Stimulated activated CD4-positive, alpha-beta T cell treated with anti-CD3 and anti-CD28 coated beads, Interleukin-2, amount 100 ng/mL, for 4 hours (primary cell): ENCODE measurements at places on chromosomes 5 and 9.

GRCh38 chr9:109972026-109972882 is 192.3 kb downstream of the PALM2AKAP2 start:
- DNase-seq = no peak

DNA sequence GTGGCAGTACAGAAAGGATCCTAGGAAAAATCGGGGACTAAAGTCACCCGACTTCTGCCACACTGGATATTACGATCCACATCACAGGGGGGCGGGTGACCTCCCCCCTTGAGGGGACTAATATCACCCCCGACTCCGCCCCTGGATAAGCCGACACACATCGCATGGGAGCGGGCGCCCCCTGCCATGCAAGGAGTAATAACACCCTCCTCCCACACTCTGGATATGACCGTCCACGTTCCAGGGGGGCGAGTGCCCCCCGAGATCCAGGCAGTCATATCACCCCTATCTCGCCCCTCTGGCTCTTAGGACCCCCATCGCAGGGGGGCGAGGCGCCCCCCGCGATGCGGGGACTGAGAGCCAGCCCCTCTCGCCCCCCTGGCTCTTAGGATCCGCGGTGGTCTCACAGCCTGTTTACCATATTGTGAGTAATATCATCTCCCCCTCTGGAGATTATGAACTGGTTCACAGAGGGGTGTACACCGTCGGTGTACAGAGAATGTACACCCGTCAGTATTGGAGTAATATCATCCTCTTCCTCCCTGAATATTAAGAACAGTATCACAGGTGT is 423.0 kb downstream of the DIRAS2 start:
- peak; percentile 11 for DNase-seq

DNA sequence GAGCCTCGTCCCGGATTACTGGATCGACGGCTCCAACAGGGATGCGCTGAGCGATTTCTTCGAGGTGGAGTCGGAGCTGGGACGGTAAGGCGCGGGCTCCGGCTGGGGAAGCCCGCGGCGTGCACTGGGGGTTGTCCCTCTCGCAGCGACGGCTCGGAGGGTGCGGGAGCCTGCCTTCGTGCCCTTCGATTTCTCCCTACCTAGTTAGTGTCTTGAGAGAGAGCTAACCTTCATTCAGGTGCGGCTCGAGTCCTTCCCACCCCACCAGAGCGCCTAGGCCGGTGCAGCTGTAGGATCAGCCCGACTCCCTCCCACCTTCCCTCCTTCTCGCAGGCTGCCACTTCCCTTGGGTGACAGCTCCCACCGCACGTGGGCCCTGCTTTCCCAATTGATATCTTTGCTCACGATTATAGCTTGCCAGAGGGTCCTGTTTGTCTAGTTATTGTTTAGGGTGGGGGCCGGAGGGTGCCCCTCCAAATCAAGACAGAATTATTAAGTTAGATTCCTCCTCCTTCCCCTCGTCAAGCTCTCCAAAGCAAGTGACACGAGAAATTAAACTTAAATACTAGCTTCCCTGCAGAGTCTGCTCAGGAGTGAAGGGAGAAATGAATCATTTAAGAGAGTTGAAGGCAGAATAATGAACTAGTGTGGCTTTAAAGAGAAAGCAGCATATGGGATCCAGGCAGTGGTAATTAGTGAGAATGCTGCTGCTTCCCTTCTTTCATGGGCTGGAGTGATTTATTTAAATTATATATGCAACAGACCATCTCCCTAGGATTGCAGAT is 569 bp downstream of the CAMK4 start:
- DNase-seq = no peak

DNA sequence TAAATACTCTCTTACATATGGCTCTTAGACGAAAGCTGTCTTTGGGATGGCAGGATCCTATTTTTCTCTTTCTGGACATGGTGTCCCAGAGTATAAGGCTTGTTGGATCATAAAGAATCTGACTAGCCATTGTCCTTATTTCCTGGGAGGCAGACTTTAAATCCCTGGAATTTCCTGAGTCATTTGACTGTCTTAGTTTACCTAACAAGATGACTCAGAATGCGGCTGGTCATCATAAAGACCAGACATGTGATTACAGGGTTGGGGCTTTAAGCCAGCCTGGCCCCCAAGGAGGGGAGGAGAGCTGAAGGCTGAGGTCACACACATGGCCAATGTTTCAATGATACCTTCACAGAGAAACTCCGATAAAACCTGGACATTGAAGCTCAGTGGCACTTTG is 37.2 kb downstream of the FAM240B start:
- DNase-seq = no peak

DNA sequence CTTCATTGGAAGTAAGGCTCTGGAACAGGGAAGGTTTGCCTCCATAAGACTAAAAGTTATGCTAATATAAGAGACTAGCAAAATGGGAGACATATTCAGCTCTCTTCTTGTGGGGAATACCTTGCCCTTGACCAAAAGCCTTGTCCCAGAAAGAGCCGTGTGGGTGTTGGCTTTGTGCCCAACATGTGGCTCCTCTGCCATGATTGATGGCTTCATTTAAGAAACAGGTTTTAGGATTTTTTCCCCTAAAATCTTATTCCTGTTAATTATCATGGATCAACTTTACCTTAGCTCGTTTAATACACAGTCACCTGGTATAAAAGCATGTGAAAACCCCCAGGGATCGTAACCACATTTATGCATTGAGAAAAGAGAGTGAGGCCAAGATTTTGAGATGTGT is 38.9 kb downstream of the DOCK8 start:
- DNase-seq = no peak

DNA sequence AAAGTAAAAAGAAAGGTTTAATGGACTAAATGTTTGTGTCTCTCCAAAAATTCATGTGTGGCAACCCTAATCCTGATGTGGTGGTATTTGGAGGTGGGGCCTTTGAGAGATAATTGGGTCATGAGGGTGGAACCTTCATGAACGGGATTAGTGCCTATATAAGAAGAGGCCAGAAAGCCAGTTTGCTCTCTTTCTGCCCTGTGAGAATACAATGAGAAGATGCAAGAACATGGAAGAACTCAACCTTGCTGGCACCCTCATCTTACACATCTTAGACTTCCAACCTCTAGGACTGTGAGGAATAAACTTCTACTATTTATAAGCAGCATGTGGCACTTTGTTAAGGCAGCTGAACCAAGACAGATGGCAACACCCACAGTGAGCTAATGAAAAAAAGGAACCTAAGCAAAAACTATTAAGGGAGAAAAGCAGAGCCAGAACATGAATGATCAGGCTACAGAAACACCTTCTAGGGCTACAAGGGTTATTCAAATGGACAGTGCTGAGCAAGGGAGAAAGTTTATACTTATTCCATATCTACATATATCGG is 159.5 kb downstream of the PLK2 start:
- DNase-seq = no peak

DNA sequence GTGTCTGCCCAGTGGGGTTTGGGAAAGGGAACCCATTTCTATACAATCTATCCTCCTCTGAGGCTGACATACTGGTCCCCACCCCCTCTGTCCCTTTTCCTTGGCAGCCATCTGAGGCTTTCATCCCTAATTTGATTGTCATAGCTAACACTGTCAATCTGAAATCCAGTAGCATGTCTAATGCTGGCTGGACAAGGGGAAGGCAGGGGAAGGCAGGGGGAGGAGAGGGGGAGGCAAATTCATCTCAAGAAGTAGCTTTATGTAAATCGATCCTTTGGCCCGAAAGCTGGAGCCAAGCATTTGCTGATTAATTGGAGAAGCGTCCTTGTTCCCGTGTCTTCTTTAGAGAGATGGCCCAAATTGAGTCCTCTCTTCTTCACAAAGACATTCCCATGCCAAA is 314.1 kb upstream of the PANK3 start:
- no peak for DNase-seq

- DNase-seq = no peak
Observed at GRCh38 chr9:93121316-93122241, 12.5 kb downstream of the NINJ1 start.
